ENCODE measurements at places on chromosomes 5 and 9.

- no peak overlapping the region for H3K4me3 ChIP-seq
- peaks cover 24% of the 10 kb centered on the region for H3K27me3 ChIP-seq
- H3K36me3 ChIP-seq = no peaks in the 10 kb centered on the region
- H3K27ac ChIP-seq = no peak overlapping the region
Observed at GRCh38 chr5:133846478-133847226, 121.8 kb downstream of the C5orf15 start.

DNA sequence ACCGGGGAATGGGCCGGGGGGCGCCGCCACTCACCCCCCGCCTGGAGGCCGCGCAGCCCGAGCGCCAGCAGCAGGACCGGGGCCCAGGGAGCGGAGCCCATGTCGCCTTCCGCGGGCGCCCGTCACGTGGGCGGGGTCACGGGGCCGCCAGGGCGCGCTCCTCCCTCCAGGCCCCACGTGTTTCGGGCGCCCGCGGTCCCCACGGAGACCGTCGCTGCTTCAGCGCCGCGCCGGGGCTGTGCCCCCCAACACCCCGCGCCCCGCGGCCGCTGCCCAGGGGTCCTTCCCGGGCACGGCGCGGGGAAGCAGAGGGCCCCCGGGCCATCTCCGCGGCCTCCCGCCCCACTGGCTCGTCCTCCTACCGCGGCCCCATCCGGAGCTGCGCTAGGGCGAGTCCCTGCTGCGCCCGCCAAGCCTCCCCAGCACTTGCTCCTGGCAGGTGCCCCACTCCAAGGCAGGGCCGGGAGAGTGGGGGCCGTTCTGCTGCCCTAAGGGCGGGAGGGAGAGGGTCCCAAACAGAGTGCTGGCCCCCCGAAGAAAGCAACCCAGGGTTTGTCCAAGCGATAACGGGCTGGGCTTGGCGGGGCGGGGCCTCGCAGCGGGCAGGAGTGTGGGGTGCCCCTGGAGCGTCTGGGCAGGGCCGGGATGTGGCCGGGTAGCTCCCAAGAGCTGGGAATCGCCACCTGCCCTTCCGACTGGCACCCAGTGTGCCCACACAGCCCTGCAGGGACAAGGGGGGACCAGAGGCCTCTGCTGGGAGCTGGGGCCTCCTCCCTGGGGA is at the start of gene DPP7:
TSS of gene DPP7 (minus strand) at position 121 of the 781 bp plus-strand sequence. CDS start at position 101, 20 bp downstream.
- DNase-seq = peak; percentile 63
- H3K36me3 ChIP-seq = no peaks in the 10 kb centered on the region
- H3K4me3 ChIP-seq = peak within 1 kb of the TSS; percentile 40
- no peak within 1 kb of the TSS for H3K27ac ChIP-seq
- no peaks in the 10 kb centered on the region for H3K4me1 ChIP-seq

DNA sequence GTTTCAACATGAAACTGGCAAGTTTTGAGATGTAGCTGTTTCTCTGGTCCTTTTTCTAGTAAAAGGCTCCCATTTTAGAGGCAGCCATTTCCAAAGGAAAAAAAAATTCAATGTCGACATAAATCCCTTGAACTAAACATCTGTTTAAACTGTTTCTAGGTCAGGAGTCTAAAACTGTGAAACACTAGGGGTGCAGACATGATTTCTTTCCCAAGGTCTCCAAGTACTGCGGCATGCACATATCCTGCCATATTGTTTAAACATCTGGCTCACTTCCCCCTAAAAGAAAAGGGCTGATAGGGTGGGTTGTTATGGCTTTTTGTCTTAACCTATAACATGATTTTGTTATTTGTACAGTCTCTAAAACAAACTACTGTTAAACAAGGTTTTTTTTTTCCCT is 51.1 kb downstream of the NFIB start:
- H3K4me3 ChIP-seq = no peak overlapping the region
- H3K27ac ChIP-seq = no peak overlapping the region
- H3K27me3 ChIP-seq = peaks cover 8% of the 10 kb centered on the region
- DNase-seq = no peak
- no peaks in the 10 kb centered on the region for H3K36me3 ChIP-seq

- H3K36me3 ChIP-seq = peaks cover 11% of the 10 kb centered on the region
- no peaks in the 10 kb centered on the region for H3K27me3 ChIP-seq
- peaks cover 27% of the 10 kb centered on the region for H3K4me1 ChIP-seq
Observed at GRCh38 chr9:77125665-77126064, 51.7 kb upstream of the VPS13A start.

DNA sequence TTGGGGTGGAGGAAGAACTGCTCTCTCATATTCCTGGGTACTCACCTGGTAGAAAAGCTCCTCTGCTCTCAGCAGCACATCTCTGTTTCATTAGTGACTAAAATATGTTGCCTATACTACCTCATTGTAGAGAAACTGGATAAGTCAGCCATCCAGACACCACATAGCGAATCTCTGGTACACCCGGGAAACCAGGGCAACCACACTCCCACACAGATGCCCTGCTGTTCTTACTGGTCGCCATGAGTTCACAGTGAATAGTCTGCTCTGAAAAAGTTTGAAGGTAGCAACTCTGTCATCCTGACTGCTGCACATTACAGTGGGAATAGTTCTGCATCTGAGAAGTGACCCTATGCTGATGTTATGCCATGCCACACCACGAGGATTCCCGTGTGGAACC is 135.0 kb downstream of the ENTREP1 start:
- H3K4me1 ChIP-seq = peaks cover 12% of the 10 kb centered on the region
- no peak overlapping the region for H3K4me3 ChIP-seq
- H3K27me3 ChIP-seq = peaks cover 10% of the 10 kb centered on the region

GRCh38 chr5:65209341-65209740 is 272.4 kb downstream of the ADAMTS6 start:
- H3K4me3 ChIP-seq = no peak overlapping the region
- H3K27ac ChIP-seq = no peak overlapping the region
- no peaks in the 10 kb centered on the region for H3K27me3 ChIP-seq

DNA sequence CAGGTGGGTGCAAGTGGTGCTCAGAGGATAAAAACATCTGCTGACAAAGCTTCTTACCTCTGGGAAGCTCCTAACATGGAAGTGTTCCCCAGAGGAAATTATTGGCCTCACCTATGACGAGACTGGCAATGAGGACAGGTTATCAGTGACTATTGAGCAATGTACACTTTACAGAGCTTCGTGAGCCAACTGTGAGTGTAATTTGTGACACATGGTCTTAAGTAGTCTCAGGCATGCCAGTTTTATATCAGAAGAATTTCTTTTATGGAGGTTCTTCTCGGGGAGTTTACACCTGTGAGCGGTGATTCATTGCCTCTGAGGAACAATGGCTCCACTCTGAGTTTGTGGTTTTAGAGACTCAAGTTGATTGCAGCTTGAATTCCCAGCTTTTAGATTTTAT is 11.3 kb downstream of the ANKDD1B start:
- peaks cover 9% of the 10 kb centered on the region for H3K27me3 ChIP-seq
- peaks cover 9% of the 10 kb centered on the region for H3K4me1 ChIP-seq
- no peak for DNase-seq
- no peaks in the 10 kb centered on the region for H3K36me3 ChIP-seq

DNA sequence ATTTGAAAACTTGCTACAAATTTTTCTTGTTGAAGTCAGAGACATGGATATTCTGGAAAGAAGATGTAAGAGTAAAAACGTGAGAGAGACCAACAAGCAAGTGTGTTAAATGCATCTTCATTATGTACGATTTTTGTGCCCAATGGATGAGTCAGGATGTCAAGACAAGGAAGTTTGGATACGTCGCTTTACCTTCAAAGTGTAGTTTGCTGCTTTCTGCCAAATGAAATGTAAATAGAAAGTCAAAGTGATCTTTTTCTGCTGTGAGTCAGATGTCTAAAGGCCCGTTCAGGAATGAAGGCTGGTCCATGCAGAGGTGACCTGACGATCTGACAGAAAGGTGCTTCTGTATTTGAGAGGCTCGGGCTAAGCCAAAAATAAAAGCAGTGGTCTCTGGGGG is 273.1 kb upstream of the PIK3R1 start:
- H3K36me3 ChIP-seq = peaks cover 1% of the 10 kb centered on the region
- peaks cover 6% of the 10 kb centered on the region for H3K4me1 ChIP-seq
- peaks cover 2% of the 10 kb centered on the region for H3K27me3 ChIP-seq
- H3K4me3 ChIP-seq = no peak overlapping the region

- no peak overlapping the region for H3K27ac ChIP-seq
- no peak for DNase-seq
- no peaks in the 10 kb centered on the region for H3K36me3 ChIP-seq
Observed at GRCh38 chr5:174291162-174291561, 245.7 kb downstream of the NSG2 start.

GRCh38 chr9:114681594-114682332 is at the start of gene TEX48:
TEX48 (minus strand) TSS chr9:114682192; CDS start chr9:114671723, 10,469 bp downstream.
- peaks cover 5% of the 10 kb centered on the region for H3K27me3 ChIP-seq
- H3K36me3 ChIP-seq = no peaks in the 10 kb centered on the region
- H3K27ac ChIP-seq = no peak within 1 kb of the TSS

DNA sequence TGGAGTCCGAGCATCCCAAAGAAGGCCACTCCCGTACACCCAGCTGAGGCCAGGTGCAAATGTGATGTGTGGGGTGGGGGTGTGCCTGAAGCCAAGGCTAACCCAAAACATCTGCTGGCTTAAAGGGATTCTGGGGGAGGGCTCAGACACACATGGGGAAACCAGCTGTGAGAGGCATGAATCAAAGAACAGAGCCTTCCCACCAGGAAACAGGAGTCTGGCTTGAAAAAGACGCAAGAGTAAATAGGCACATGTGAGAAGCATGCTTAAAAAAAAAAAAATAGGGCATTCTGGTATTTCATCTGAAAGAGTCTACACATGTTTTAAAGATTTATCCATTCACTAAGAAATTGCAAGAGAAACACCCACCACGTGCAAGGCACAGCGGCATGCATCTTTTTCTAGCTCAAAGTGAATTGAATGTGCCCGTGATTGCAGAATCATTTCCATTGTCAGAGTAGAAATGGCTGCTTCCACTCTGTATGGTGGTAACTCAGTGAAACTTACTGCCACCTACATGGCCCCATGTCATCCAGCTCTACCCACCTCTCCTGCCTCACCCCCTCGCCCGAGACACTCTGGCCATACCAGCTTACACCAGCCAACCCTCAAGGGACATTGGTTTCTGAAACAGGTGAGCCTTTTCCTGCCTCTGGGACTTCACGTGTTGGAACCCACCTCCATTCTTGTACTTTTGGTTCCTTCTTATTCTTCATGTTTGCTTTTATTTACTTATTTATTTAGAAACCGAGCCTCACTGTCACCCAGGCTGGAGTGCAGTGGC is 71.5 kb downstream of the SEMA5A start:
- H3K4me3 ChIP-seq = no peak overlapping the region
- H3K27me3 ChIP-seq = peaks cover 4% of the 10 kb centered on the region
- peaks cover 43% of the 10 kb centered on the region for H3K36me3 ChIP-seq
- no peak overlapping the region for H3K27ac ChIP-seq
- no peak for DNase-seq
- H3K4me1 ChIP-seq = peaks cover 10% of the 10 kb centered on the region

- no peak overlapping the region for H3K27ac ChIP-seq
- H3K4me3 ChIP-seq = no peak overlapping the region
- no peaks in the 10 kb centered on the region for H3K27me3 ChIP-seq
- no peaks in the 10 kb centered on the region for H3K4me1 ChIP-seq
- no peak for DNase-seq
Observed at GRCh38 chr5:109062664-109063063, 315.0 kb downstream of the FER start.

DNA sequence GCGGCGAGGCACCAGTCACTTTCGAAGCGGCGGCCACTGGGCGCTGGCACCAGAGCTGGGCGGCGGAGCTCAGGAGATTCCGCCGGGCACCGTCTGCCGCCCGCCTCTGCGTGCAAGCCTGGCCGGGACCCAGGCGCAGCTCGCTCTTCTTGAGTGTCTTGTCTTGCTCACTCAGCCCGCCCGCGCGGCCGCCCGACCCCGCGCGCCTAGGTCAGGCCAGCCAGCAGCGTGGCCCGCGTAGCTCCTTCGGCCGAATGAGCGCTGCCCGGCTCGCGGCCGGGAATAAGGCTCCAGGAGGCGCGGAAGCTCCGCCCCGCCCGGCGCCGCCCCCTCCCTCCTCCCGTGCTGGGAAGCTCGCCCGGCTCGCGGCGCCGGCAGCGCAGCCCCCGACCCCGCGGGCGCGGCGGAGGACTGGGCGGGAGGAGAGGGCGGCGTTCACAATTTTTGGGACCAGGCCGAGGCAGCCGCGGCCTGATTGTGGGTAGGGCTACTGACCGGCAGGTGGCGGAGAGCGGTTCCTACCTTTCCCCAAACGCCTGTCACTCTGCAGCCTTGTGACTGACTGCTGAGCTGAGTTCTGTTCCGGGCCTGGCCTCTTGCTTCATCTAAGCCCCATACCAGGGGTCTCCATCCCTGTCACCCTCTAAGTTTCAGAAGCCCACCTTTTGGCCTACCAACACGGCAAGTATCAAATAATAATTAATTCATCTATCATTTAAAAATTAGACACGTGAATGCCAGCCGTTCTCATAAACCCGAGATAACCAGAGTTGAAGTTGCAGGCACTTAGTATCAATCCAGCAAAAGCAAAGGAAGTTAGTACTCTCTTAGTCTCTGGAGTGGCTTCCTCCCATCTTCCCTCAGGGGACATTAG is at the start of gene HBEGF:
TSS of gene HBEGF (minus strand) at position 256 of the 874 bp plus-strand sequence. CDS start 275 bp downstream, outside the sequence.
- DNase-seq = peak; percentile 92
- no peaks in the 10 kb centered on the region for H3K36me3 ChIP-seq
- peaks cover 20% of the 10 kb centered on the region for H3K4me1 ChIP-seq
- H3K27ac ChIP-seq = no peak within 1 kb of the TSS

DNA sequence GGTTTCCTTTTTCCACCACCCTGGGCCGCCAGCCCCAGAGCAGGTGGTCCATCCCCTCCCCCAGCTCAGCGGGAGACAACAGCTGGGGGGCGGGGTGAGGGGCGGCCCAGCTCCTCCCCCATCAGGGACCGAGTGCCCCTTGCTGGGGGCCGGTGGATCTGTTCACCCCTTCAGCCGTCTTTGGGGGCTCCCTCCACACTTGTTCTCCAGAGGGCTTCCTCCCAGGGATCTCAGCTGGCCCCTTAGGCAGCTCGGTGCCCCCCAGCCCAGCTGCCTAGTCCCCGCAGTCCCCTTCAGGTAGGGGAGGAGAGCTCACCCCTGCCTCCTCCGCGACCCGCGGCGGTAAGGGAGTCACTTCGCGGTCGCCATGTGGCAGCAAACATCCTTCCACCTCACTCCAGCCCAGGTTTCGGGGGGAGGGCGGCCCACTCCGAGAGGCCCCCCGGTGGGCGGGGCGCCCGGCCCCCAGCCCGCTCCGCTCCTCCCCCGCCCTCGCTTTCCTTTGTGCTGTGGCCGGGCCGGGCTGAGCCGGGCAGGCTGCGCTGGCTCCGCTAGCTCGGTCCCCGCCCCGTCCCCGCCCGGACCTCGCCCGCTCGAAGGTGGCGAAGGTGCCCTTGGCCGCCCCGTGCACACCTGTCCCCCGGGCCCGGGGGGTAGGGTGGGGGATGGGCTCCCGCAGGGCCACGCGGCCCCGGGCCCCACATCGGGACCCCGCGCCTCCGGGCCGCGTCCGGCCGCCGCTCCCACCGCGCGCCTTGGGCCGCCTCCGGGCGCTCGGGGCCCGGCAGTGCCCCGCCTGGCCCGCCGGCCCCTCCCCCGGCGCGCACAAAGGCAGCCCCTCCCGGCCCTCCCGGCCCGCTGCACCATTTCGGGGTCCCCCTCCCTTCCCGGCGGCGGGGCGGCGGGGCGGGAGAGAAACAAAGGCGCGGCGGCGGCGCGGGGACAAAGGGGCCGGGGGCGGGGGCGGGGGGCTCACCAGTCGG is 683 bp downstream of the DBN1 start:
- peaks cover 24% of the 10 kb centered on the region for H3K36me3 ChIP-seq
- H3K4me3 ChIP-seq = peak overlapping the region; percentile 84
- DNase-seq = peak; percentile 74
- peaks cover 69% of the 10 kb centered on the region for H3K4me1 ChIP-seq
- H3K27ac ChIP-seq = peak overlapping the region; percentile 51
- H3K27me3 ChIP-seq = no peaks in the 10 kb centered on the region

GRCh38 chr9:33142535-33142934 is 24.6 kb downstream of the B4GALT1 start:
- H3K27me3 ChIP-seq = peaks cover 2% of the 10 kb centered on the region
- no peak overlapping the region for H3K4me3 ChIP-seq
- H3K27ac ChIP-seq = peak overlapping the region; percentile 71
- no peaks in the 10 kb centered on the region for H3K36me3 ChIP-seq
- H3K4me1 ChIP-seq = peaks cover 77% of the 10 kb centered on the region

GRCh38 chr9:71223953-71224538 is 102.6 kb upstream of the TRPM3 start:
- H3K27me3 ChIP-seq = peaks cover 6% of the 10 kb centered on the region
- no peaks in the 10 kb centered on the region for H3K36me3 ChIP-seq
- H3K27ac ChIP-seq = no peak overlapping the region
- H3K4me1 ChIP-seq = no peaks in the 10 kb centered on the region
- H3K4me3 ChIP-seq = no peak overlapping the region
